ENCODE measurements at places on chromosomes 12 and 14.

DNA sequence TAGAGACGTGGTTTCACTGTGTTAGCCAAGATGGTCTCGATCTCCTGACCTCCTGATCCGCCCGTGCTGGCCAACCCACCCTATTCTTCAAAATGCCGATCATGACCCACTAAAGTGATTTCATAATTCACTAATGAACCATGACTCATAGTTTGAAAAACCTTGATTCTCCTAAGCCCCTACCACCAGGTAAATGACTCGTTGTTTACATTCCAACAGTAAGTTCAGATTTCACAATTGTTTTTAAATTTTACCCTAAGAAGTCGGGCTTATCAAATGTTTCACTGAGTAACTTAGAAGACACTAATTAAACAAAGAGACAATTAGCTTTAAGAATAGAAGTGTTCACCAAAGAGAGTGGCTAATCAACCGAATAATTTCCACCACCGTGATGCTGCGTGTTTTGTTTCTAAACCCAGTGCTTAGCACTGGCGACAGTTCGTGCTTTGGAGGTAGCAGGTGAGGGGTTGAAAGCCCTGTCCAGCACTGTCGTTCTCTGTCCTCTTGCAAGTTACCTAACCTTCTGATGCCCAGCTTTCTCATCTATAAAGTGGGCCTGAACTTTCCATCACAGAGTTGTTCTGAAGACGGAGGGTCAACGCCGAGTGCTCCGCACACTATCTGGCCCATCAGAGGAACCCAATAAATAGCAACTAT, 136.5 kb downstream of the NTF3 start:
- DNase-seq, result no peak

DNA sequence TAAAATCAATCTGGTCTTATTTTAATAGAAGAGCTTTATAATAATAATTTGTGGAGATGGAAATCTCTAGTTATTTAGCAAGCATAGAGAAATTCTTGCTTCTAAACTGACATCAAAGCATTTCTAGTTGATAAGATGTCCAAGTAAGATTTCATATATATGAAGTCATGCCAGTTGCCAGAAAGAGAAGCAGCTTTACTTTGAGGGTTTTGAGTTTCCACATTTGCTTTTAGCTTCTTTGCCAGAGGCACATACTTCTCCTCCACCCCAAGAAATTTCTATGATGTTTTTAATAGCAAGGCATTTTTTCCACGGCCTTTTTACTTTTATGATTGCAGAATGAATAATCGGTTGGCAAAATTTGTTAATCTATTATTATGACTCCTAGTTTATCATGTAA, 24.2 kb upstream of the YAF2 start:
- DNase-seq, result no peak

GRCh38 chr12:54522243-54522642, 24.7 kb downstream of the NCKAP1L start:
- no peak for DNase-seq

- DNase-seq, result no peak
Observed at GRCh38 chr12:57777367-57777766, 5.0 kb downstream of the EEF1AKMT3 start.

DNA sequence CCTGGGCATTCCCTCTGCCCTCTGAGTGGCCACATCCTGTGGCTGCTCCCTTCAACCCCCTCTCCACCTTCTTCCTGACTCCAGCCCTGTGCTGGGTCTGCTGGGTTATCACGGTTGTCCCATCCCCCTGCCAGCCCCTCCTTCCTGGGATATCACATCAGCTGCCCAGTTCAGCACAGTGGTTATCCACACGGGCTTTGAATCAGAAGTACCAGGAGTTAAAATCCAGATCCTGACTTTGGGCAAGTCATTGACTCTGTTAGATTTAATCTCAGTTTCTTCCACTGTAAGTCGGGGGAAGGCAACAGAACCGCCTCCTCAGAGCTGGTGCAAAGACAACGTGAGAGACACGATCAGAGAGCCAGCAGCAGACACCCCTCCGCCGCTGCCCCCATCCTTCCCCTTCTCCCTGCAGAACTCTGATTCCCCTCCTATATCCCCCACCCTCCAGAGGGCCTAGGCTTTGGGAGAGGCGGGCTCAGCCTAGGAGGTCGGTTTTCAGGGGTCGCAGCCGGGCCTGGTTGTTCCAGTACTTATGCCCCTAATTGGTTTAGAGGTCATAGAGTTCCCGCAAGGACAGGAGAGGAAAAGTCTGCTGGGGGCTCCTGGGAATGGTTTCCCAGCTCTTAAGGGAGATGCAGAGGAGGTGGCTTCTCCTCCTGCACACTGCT, 42.5 kb downstream of the PRIMA1 start:
- no peak for DNase-seq

- no peak for DNase-seq
Observed at GRCh38 chr12:1793426-1794210, 26.7 kb upstream of the LRTM2 start.

- no peak for DNase-seq
Observed at GRCh38 chr14:82366803-82367202, 833.1 kb upstream of the SEL1L start.

DNA sequence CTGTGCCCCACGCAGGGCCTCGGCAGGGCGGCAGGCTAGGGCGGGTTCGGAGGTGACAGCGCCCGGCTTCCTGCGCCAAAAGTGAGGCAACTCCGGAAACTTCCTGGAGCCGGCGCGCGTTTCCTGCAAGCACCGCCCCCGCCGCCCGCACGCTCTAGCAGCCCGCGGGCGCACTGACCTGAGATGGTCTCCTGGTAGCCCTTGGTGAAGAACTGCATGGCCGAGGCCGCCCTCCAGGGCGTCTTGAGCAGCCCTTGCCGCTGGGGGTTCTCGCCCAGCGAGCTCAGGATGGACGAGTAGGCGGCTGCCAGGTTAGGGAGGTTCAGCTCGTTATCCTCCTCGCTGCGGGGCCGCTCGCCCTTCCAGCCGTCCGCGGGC, 494 bp downstream of the GCH1 start:
- peak; percentile 81 for DNase-seq

DNA sequence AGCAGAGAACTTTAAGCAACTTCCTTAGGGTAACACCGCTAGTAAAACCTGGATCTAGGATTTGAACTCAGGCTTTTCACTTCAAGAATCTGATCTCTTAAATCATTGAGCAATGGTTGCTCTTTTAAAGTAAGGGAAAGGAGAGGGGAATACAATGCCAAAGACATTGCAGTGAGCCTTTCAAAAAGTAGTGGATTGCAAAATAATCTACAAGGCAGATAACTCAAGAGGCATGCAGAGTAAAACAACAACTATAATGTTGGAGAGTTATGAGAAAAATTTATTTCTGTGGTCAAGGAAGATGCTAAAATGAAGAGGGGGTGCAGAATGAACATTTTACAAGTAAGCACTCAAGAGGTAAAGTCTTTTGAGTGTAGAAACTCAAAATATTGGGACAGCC, 432.6 kb downstream of the C12orf50 start:
- DNase-seq, result no peak

- DNase-seq, result no peak
Observed at GRCh38 chr12:53871367-53871766, 67.3 kb upstream of the HOXC13 start.

GRCh38 chr12:32773691-32774090, 18.0 kb upstream of the YARS2 start:
- DNase-seq, result no peak
